ENCODE measurements at places on chromosomes 1 and 21.

- no peak for DNase-seq
Measured at GRCh38 chr1:1594602-1595260, 5.2 kb downstream of the FNDC10 start.

GRCh38 chr1:201307231-201307630 is 23.9 kb downstream of the PKP1 start:
- DNase-seq: no peak

DNA sequence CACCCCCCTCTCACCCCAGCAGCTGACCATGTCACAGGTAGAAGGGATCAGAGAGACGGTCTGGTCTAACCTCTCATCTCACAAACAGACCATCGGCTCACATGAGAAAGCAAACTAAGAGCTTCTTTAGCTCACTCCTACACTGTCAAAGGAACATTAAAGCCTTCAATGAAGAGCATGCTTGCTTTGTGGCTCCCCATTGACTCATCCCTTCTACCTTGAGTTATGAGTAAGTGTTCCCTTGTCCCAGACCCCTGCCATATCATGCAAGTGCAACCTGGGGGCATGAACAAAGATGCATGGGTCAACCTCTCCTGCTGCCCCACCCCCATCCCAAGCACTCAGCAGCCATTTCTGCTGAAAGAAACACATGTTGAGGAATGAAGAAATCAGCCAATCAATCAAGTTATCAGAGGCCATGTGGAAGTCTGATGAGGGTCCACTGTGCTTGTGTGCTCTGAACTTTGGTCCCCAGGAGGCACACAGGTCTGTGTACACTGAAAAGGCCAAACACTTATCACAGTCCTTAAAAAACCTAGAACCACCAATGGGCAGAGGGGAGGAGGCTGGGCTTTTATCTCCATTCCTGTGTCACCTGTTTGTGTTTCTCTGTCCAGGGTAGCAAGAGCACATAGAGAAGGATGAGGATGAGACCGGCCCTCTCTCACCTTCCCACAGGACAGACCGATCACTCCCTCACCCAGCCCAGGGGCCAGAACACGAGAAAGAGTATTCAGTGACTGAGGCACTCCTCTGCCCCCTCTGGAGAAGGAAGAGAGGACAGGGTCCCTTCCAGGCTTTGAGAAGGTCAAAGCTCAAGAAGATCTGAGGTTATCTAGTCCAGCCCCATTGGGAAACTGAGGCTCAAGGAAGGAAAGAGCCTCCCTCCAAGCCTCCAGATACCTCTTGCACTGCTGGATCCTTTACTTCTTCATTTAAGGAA is 9.5 kb downstream of the ETNK2 start:
- no peak for DNase-seq

DNA sequence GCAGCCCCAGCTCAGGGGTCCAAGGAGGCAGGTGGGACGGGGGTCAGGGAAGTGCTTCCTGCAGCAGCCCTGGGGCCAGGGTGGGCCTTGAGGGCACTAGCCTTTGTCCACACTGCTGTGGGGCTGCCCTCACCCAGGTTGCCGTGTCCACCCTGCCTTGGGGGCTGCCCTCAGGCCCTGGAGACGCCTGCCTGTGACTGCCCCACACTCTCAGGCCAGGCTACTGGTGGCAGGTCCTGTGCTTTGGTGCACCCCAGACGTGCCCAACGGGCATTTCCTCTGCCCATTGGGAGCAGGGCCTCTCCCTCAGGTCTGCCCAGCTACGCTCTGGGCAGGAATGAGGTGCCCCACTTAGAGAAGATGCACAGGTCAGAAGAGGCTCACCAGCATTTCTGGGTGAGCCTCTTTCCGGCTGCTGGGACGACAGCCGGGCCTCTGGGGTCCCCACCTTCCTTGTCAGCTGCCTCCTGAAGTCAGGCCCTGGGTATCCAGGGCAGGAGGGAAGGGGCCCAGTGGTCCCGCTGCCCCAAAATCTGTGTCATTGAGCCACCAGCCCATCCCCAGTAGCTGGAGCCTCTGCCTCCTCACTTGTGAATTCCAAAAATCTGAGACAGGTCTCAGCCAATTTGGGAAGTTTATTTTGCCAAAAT is 2.7 kb upstream of the MMEL1 start:
- DNase-seq: no peak

GRCh38 chr1:226211181-226211821 is 12.2 kb upstream of the MIXL1 start:
- no peak for DNase-seq

GRCh38 chr1:167111868-167112709 is 18.2 kb downstream of the STYXL2 start:
- no peak for DNase-seq

Measured in fibroblast of skin of left quadriceps (primary cell).